ENCODE measurements at places on chromosomes 12 and 14.
A peak's percentile ranks its signal among the peaks of the same experiment; 100 is the strongest.

GRCh38 chr12:241266-241665 is 21.4 kb downstream of the SLC6A13 start:
- no peak for DNase-seq

DNA sequence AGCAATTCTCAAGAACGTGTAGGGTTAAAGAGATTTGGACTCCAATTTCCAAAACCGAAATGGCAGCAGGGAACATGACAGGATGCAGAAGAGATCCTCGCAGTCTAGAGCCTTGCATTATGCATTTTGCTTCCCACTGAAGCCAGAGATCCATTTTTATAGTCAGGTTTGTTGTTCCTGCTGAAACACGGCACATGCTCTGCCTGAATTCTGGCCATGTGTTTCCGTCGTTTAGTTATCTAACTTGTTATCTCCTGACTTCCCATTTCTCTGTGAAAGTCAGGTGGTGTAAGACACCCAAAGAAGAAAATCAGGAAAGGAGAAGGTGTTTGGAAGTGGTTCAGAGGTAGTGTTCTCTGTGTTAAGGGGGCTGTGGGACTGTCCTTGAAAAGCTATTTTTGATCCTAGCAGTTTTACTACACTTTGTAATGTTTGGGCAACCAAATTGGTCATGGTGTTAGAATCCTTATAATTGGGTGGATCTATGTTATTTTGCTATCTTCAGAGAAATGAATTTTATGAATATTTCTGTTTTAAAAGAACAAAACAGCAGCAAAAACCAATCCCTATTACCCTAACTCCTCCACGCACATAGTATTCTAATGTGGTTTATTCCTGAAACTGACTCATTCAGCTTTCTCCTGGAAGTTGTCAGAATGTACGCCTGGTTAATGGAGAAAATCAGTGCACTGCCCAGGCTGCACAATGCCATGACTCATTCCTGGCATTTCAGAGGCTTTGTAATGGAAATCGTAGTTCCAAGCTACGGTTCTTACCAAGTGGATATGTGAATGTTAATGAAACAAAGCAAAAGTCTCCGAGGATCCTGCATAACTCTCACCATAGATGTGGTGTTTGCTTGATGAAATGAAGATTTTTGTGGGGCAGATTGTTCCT is 110.1 kb downstream of the SAMD4A start:
- no peak for DNase-seq

DNA sequence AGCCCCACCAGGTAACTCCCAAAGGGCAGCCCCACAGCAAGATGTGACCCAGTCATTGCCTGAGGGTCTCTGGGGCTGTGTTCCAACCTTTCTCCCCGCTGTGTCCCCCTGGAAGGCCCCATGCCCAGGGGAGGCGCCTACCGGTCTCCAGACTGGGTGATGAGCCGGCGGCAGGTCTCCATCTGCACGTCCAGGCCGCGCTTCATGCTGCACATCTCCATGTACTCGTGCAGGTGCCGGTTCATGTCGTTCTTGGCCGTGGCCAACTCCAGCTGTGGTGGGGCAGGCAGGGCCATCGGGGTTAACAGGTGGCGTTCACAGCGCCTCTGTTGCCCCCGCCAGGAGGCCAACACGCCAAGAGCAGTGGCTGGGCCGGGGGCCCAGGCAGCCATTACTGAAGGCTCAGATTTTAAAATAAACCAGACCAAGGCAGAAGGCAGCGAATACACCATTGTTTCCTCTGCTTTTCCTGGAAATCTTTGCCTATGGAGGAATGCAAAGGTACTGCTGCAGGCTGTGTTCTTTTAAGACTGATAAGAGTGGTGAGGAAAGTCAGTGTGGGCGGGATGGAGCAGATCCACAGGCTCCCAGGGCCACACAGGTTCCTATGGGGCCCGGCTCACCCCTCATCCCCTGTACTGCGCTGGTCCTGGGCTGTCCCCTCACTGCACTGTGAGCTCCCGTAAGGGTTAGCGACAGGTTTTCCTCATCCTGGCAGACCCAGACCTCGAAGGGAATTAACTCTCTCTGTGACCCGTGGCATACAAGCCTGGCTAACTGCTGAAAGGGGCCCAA is 7.3 kb downstream of the GAPDH start:
- DNase-seq = no peak

GRCh38 chr12:3315201-3315661 is 175.8 kb upstream of the PRMT8 start:
- no peak for DNase-seq

DNA sequence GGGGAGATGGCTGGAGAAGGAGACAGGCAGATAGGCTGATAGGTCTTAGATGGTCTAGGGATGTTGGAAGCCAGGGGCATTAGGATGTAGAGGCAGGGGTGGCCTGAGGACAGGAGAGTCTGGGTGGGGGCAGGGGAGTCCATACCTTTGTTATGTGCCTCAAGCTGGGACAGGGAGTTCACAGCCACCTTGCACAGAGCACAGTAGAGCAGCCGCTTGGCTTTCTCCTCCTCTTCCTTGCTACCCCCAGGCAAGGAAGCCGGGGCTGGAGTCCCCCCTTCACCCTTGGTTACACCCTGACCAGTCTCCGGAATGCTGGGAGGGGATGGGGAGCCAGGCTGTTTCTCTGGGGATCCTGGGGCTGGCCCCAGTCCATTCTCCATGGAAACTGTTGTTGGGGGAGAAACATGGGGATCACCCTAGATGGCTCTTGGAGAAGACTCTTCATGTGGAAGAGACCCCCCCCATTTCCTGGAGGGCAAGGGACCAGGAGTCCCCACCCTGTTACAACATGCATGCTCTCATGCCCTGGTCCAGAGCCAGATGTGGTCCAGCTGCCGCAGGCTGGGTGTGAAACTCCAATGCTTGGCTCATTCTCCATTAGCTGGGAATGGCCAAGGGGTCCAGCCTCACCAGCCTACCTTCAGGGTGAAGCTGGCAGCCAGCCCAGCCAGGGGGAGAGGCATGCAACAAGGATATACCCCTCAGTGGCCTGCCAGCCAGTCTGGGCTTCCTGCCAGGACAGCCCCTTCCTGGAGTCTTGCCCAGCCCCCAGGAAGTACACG is 7.2 kb upstream of the GPR84 start:
- no peak for DNase-seq

- DNase-seq = no peak
These were observed 1.5 kb downstream of the NRIP2 start for GRCh38 chr12:2833327-2833726.

DNA sequence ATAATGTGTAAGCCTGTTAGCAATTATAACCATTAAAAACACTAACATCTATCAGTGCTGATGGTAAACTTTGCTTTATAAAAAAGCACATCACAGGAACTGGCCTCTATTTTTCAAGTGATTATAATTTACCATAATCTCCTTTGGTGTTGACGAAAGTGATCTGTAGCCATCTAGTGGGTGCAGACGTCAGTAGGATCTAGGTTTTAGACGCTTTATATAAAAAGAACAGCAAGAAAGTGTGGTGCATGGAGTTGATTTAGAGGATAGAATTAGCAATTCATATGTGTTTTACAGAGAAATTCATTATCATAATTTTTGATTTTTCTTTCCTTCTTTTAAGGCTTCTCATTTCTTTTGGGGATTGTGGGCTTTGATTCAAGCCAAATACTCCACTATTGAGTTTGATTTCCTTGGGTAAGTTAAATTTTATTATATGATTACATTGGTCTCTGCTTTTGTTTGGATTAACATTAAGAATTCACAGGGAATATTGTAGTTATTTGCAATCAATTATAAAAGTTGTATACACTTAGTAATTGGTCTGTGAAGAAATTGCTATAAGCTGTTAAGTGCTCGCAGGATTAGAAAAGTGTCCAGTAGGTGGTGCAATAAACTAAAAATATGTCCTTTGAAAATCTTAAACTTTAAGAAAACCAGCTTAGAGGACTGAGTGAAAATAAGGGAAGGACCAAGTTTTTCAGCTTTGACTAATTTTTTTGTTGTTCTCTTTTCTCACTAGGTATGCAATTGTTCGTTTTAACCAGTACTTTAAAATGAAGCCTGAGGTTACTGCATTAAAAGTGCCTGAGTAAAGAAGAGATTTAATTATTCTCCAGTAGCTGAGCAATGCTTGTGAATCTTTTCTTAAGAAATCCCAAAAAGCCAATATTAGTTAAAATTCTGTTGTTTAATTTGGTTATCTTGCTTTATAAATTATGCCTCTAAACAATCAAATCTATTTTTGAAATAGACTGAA is 59.5 kb downstream of the ETNK1 start:
- DNase-seq = no peak

DNA sequence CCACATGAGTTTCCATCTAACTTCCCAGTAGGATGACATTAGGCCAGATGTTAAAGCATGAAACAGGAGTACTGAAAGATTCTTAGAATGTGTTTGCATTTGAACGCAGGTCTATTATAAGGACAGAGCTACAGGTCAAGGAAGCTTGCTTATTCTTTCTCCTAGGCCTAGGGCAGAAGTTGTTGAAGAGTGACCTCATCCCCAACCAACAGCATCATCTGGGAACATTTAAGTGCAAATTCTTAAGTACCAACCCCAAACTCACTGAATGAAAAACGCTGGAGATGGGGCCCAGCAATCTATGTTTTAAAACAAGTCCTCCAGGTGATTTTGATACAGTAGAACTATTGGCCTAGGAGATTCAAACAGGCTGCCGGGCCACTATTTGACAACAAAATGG is 52.4 kb downstream of the PAPLN start:
- DNase-seq = no peak

- DNase-seq = no peak
These were observed 9.5 kb downstream of the RITA1 start for GRCh38 chr12:113194971-113195391.

DNA sequence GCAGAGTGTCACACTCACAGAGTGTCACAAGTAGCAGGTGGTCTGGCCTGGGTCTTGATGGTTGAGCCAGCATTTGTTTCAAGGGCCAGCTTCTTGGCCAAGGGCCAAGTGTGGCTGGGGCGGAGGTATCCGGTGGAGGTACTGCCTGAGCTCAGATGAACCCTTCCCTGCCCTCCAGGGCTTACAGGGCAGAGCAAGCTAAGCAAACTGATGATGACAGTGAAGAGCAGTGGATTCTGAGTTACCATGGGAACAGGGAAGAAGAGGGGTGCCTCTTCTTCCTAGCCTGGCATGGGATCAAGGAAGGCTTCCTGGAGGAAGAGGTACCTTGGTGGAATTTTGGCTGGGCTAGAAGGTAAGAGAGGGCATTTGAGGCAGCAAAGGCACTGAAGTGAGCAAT is 35.7 kb downstream of the MVK start:
- DNase-seq = no peak

- DNase-seq = no peak
These were observed 64.8 kb downstream of the HECTD4 start for GRCh38 chr12:112317481-112317880.

GRCh38 chr12:120119271-120119973 is 2.9 kb upstream of the RAB35 start:
- peak; percentile 72 for DNase-seq

- DNase-seq = no peak
These were observed 311.9 kb upstream of the SFSWAP start for GRCh38 chr12:131399000-131399399.

DNA sequence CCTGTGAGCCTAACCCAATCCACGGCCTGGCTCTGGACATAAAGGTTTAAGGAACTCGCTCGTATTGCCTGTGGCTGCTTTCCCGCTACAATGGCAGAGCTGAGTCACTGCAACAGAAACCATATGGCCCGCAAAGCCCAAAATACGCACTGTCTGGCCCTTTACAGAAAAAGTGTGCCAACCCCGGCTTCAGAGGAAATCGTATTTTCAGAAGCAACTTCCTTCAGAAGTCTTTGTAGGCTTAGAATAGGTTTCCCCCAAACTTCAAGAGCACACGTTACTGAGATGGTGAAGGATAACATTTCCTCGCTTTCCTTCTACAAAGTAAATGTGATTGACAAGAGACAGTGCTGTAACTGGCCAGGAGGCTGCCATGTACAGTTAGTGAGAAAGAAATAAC is 34.8 kb upstream of the TESC start:
- peak; percentile 81 for DNase-seq

- no peak for DNase-seq
These were observed 42.0 kb upstream of the TOMM20L start for GRCh38 chr14:58353516-58354299.

DNA sequence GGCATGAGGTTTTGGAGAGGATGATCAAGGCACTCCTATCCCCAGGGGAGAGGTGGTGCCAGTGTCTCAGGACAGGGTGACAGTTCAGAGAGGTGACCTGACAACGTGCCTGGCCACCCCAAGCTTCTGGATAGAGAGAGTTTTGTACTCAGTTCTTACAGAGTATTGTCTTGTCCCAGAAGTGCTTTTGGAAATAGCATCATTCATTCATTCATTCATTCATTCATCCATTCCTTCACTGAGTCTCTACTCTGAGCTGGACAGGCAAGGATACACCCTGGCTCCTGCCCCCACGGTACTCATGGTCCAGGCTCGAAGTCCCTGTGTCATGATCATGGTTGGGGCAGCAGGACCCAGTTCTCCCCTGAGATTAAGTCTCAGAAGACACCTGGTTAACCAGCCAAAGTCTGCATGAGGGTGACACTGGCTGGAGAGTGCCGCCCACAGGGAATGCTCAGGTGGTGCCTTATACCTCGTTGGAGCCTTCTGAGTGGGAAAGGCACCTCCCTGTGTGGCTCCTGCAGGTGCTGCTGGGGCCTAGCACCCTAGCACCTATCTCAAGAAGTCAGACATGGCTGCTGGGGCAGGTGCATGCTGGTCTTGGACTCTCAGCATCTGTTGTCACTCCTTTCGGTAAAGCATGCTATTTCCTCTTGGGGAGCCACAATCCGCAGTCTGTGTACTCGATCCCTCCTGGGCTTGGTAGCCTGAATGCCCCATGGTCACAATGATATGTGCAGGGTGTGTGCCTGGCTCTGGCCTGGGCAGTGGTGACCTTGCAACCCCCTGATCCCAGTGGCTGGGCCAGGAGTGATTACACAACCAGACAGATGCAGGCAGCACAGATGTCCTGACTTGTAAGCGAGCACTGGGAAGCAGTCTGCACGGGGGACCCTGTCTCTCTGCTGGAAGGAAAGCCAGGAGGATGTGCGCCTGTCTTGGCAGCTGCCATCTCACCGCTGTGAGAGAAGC is 57.8 kb downstream of the C14orf132 start:
- DNase-seq = no peak

GRCh38 chr12:119989361-119989730 is 310 bp downstream of the BICDL1 start:
- no peak for DNase-seq

GRCh38 chr12:44960856-44961255 is 84.7 kb upstream of the NELL2 start:
- no peak for DNase-seq

DNA sequence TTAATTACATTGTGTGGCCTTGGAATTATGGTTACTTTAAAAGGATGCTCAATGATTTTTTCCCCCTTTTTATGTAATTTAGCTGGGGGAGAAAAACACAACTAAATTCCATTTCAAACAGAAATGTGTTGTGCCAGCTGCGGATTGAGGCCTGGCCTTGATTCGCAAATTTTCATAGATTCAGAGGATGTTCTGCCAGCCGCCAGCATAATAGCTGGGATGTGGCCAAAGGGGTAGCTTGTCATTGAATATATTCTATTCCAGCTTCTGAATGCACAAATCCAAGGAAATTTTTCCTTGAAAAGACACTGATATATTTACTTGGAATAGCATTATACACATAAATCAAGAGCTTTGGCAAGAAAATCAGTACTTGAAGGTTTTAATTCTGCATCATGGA is 43.7 kb downstream of the TRHDE start:
- DNase-seq = no peak

- no peak for DNase-seq
These were observed 307.6 kb upstream of the FBXO33 start for GRCh38 chr14:39739796-39740195.

GRCh38 chr12:75170640-75171185 is 38.9 kb downstream of the KCNC2 start:
- DNase-seq = no peak
